ENCODE measurements at places on chromosomes 5 and 9.

- no peak for DNase-seq
Observed at GRCh38 chr5:169300468-169301385, at the start of gene SLIT3. Gene SLIT3, minus strand, starts transcription at chr5:169301139. Its CDS starts 430 bp downstream, at chr5:169300709.

DNA sequence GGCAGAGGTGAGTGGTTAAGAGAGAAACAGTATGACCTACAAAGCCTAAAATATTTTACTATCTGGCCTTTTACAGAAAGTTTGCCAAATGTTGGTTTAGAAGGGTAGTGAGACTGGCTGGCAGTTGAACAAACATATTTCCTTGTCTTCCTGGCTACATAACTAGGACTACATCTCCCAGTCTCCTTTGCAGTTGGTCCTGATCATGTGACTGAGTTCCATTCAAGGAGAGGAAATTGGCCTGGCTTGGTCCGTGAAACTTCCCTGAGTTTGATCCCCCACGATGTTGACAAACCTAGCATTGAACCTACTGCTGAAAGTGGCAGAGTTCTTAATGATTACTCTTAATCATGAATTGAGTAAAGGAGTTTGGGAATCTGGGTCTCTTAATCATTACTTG is 280.8 kb downstream of the SLIT3 start:
- DNase-seq: no peak

- no peak for DNase-seq
Observed at GRCh38 chr9:90803860-90804593, 2.4 kb downstream of the SYK start.

DNA sequence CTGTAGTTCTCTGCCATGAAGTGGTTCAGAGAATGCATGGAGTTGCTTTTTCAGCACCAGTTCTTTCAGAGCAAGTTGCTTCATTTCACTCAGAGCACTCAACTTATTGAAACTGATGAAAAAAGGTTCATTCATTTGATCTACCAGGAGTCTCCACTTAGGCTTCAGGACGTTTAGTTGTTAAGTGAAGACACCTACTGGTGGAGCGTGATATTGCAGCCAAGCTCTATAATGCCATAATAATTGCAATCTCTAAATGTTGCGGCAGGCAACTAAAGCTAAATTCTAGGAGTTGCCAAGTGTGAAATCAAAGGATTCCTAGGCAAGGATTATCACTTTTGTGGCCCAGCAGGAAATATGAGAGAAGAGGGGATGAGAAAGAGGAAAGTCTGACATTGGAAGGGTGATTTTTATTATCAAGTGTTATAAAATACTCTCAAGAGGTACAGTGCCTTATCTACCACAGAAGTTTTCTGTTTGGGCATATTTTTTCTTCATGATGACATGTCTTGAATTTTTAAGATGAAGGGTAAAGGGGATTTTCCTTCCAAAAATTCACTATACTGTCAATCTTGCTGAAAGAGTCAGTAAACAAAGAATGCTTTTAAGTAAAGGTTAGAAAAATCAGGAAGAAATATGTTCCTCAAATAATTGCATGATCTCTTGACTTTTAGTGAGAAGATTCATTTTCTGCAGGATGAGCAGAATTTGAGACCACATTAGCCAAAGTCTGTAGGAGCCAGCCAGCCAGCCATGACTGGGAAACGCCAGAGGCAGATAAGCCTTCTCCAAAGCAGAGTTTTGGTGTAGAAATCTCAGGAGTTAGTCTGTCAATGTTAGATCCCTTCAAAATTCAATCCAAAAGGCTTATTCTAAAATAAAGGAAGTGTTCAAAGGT is 83.4 kb downstream of the SH3PXD2B start:
- no peak for DNase-seq

GRCh38 chr5:93274291-93274690 is 306.7 kb downstream of the NR2F1-AS1 start:
- no peak for DNase-seq

DNA sequence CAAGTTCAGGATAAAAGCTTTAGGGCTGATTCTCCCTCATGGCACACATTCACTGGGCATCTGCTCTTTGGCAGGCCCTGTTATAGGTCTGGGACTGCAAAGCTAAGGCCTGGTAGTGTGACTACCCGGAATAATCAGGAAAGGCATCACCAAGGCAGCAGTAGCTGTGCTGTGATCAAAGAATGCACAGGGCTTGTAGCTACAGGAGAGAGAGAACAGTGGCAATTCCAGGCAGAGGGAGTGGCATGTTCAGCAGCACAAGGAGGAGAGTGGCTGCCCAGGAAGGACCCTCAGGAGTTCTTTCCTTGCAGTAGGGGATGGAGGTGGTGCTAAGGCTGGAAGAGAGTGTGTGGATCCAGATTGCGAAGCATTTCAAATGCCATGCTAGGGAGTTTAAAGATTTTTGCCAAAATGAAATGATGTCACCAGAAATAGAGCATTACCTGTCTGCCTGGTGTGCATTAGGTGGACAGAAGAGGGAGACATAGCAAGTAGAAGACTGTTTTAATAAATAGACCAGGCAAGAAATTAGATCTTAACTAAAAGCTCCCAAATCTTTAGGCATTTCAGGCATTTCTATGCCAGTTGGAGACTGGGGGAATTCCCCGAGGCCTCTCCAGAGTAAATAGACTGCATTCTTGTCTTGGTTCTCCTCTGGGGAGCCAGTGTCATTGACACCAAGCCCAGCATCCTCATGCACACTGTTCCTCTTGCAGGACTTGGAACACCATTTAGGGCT is 69.1 kb downstream of the GPR21 start:
- DNase-seq: no peak

DNA sequence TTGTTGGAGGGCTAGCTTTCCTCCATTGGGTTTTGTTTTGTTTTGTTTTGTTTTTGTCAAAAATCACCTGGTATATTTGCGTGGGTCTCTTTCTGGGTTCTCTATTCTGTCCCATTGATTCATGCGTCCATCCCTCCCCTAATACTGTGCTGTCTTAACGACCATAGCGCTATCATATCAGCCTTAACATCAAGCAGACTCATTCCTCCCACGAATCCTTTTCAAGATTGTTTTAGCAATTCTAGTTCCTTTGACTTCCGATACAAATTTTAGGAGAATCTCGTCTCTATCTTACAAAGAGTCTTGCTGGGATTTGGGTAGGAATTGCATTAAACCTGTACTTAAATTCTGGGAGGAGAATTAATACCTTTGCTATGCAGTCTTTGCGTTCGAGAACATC is 31.1 kb upstream of the RNF130 start:
- DNase-seq: no peak

DNA sequence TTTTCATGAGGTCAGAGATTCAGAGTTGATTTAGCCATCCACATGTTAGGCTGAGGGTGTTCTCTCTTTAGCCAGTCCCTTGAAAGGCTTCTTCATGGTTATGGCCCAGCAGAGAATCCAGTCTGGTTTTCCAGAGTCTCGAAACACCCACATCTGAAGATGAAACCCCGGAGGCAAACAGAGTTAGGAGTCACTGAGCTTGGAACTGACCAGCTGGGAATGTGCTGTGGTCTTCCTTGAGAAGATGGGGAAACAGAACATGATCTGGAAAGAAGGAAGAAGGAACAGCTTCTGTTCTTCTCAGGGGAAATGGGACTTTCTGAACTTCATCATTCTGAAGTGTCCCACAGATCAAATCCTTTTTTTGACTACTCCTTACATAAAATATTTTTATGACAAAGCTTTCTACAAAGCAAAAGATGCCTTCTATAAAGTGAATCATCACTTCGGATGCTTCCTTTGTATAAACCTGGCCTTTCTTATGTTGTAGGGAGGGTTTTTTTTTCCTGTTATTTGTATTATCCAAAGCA is 45.4 kb downstream of the ZNF618 start:
- no peak for DNase-seq

GRCh38 chr5:136793300-136793699 is 428.0 kb upstream of the TRPC7 start:
- no peak for DNase-seq

Data from GM19239 (cell line).